ENCODE measurements at places on chromosomes 7 and 10.

DNA sequence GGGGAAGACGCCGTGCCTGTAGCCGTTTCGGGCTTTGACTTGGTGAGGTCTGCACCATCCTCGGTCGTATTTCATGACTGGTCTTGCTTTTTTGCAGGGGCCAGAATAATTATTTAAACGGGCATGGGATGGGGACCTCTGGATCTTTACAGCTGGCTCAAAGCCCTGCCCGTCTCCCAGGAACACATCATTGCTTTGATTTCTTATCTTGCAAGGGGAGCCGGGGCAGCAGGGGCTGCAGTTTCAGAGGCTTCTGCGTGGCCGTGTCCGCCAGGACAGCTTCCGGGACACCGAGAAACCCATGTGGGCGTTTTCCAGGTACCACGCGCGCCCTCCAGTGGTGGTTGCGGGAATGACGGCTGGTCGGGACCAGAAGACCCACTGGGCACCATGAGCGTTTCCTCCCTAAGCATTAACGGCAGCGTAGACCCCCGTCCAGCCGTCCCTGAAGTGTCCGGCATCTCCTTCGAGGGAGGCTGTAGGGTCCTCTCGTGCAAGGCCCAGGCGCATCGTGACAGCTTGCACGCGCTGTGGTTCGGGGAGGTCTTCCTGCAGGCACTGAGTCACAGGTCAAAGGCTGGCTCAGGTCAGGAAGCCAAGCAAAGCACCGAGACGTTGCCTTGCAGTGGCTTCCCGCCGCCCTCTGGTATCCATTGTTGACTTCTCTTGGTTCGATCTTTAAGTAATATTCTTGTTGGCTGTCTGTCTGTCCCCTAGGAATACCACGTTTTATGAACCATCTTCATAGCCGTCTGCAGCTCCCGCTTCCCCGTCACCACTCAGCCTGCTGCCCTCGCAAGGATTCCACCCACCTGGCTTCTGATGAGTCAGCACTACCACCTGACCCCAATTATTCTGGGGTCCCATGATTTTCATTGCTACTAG lies 16.2 kb upstream of the ZFAND2A start:
- DNase-seq: peak; percentile 83

DNA sequence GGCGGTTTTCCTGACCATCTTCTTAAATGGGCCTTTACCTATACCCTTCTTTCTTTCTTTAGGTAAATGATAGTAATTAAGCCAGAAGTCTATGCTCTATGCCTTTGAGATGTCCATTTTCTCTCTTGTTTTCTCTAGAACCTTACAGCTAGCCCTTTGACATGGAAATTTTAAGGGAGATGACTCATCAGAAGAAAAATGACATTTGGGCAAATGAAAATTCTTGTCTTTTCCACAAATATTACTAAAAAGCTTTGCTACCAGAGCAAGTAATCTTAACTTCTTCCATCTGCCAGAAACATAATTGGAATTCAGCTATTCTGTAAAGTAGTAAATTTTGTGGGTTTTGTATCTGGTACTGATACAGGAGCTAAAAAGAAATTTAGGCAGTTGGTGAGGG lies 59.5 kb downstream of the CCDC3 start:
- no peak for DNase-seq

DNA sequence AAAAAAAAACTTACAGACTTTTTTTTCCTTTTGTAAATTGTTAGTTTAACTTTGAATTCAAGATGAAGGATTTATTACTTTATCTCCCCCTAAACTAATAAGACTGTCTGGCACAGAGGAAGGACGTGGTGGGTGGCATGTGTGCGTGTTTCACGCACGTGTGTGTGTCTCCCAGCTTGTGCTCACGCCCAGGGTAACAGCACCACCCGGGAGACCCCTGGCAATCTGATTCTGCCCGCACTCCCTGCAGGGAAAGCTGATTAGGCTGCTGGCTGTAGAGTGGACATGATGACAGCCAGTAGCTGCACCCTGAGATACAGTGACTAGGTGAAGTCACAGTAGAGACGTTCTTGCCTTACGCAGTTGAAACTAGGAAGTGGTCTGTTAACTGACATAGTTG lies 25.3 kb downstream of the WIPI2 start:
- no peak for DNase-seq

- DNase-seq: no peak
Measured at GRCh38 chr10:114359041-114359952, 45.0 kb downstream of the AFAP1L2 start.

DNA sequence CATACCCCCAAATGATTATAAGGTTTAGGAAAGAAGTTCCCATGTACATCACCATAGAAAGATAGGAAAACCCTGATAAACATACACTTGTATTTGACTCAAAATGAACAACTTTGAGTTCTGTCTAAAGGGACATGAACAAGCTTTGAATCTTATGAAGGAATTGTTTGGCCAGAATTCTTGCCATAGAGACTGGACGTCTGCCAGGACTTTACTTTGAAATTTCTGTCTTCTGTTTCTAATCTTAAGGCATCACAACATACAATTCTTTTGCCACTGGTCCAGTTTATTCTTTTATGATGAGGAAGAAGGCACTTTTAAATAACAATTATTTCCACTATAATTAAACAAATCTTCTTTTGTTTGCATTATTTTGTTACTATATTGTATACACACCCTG lies 26.2 kb upstream of the CYP26C1 start:
- no peak for DNase-seq

Measured in OCI-LY7 (cell line).